ENCODE measurements at places on chromosomes 4 and X. TPM values are rescaled to one million over a fixed set of nuclear protein-coding genes. Genes with fewer than 3 reads are reported as not detected.

Gene SGCB
- 32.8 TPM for total RNA-seq

Gene FOXO4
- total RNA-seq, result not detected

Gene RHOH
- total RNA-seq, result not detected

Gene GSPT2
- total RNA-seq, result 4.8 TPM

Gene MTNR1A
- total RNA-seq, result 0.13 TPM

Gene TREX2
- 0.39 TPM for total RNA-seq

Gene HSFX2
- not detected for total RNA-seq

Gene MCF2
- not detected for total RNA-seq

Gene LGI2
- total RNA-seq, result not detected

Gene BCORL1
- 0.47 TPM for total RNA-seq

Gene AADAT
- 7.7 TPM for total RNA-seq

Gene COL4A6
- under 0.01 TPM for total RNA-seq

Gene RPL39
- total RNA-seq, result 2,665 TPM

Gene ZNF674
- total RNA-seq, result 2.6 TPM

Gene COL4A5
- total RNA-seq, result 68.7 TPM

Gene CPZ
- 130 TPM for total RNA-seq

Gene IL9R
- not detected for total RNA-seq

Gene NDP
- not detected for total RNA-seq

Gene CDX4
- total RNA-seq, result not detected

Gene GASK1B
- total RNA-seq, result 1.3 TPM

Gene MND1
- total RNA-seq, result 35.1 TPM

Gene IL1RAPL2
- total RNA-seq, result not detected

Gene PAGE5
- total RNA-seq, result not detected

Gene SPOCK3
- total RNA-seq, result not detected

Gene NSG1
- not detected for total RNA-seq

Measured in SJSA1 (cell line).